ENCODE measurements at places on chromosomes 13 and 19.

- DNase-seq = no peak
These were observed 151.6 kb downstream of the FOXO1 start for GRCh38 chr13:40514802-40515201.

- no peak for DNase-seq
These were observed 1487.7 kb downstream of the EFNB2 start for GRCh38 chr13:105047676-105048295.

DNA sequence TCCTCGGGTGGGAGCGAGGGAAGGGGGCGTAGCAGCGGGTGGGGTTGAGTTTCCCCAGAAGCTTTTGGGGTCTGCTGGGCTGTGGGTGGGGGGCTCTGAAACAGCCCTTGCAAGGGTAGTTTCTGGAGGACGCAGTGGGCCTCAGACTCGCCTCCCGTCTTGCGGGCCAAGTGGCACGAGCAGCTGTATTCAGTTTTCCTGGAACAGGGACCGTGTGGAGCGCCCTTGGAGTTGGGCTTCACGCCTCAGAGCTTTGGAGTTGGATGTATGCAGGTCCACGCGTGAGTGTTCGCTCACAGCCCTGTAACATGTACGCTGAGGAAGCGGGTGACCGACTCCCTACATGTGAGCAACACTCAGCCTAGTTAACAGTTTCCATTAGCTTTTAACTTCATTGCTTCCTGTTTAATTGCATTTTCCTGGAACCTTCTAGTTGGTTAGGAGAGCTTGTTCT, 603 bp downstream of the TM9SF2 start:
- no peak for DNase-seq

DNA sequence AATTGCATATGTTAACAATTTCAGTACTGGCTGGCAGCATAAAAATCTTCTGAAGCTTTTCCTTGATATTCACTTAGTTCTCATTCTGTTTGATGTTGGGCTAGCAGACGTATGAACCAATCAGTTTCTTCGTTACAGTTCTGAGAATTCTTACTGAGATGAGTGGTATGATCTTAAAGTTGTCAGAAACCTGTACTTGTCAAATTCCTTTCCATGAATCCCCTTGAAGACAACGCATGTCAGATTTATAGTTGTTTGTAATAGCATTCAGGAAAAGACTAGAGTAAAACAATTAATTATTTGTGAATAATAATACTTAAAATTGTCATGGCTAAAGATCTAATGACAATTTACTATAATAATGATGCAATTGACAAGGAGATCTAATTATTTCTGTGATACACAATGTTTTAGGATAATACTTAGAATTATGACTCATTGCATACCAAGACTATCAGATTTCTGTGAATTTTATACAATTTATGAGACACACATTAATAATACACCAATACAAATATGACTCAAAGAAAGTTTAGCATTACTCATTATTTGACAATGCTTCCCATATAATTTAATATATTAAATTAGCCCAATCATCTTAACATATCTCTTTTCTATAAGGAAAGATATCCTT, 447.2 kb downstream of the RFC3 start:
- no peak for DNase-seq

- no peak for DNase-seq
These were observed at the start of gene ZNF667 for GRCh38 chr19:56476651-56477428. Gene ZNF667 (minus strand): TSS chr19:56477345. CDS start chr19:56462370, 14,975 bp downstream.

DNA sequence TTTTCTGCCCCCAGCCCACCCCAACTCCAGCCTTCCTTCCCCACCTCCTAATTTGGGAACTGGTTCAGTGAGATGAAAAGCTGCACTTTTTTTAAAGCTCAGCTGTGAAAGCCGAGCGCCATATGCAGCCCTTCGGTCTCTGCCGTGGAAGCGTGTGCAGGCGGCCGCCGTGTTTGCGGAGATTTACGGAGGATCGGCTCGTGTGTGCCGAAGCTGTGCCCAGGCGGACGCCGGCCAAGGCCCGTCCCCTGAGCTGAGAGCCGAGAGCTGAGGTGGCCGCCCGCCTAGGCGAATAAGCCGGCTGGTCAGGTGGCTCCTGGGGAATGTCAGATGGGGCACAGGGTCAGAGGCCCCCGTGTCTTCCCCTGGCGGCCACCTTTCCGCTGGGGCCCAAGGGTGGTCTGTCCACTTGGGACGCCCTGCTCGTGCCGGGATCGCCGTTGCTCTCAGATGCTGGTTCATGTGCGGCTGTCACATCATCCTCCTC, 78.7 kb downstream of the ZNF536 start:
- no peak for DNase-seq

GRCh38 chr13:21987793-21988192, 316.9 kb downstream of the FGF9 start:
- no peak for DNase-seq

GRCh38 chr13:98143601-98144026, 720 bp downstream of the FARP1 start:
- DNase-seq = no peak

DNA sequence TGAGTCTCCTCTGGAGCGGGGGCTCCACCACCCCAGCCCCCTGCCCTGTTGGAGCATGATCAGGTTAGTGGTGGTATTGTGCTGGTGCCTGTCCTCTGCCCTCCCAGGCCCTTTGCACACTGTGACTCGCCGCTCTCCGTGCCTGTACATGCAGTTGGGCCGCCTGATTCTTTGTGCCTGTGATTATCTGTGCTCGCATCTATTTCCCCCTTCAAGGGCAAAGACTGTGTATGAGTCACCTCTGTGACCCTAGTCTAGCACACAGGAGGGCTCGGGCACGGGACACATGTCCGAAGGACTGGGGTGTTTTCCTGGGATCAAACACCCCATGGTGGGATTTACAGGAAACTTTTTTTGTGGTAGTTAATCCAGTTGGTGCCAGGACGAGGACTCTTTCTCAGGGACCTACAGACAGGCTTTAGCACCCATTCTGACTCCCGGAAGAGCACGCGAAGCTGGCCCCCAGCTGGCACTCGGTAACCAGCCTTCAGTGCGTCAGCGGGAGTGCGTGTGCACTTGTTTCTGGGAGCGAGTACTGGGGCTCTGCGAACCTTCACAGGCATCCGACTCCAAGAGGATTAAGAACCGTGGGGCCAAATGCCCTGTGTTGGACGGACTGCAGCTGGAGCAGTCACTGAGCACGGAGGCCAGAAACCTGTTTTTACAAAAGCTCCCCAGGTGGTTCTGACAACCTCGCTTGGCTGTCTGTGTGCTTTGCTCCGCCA, 6.7 kb downstream of the PPP1R37 start:
- no peak for DNase-seq

DNA sequence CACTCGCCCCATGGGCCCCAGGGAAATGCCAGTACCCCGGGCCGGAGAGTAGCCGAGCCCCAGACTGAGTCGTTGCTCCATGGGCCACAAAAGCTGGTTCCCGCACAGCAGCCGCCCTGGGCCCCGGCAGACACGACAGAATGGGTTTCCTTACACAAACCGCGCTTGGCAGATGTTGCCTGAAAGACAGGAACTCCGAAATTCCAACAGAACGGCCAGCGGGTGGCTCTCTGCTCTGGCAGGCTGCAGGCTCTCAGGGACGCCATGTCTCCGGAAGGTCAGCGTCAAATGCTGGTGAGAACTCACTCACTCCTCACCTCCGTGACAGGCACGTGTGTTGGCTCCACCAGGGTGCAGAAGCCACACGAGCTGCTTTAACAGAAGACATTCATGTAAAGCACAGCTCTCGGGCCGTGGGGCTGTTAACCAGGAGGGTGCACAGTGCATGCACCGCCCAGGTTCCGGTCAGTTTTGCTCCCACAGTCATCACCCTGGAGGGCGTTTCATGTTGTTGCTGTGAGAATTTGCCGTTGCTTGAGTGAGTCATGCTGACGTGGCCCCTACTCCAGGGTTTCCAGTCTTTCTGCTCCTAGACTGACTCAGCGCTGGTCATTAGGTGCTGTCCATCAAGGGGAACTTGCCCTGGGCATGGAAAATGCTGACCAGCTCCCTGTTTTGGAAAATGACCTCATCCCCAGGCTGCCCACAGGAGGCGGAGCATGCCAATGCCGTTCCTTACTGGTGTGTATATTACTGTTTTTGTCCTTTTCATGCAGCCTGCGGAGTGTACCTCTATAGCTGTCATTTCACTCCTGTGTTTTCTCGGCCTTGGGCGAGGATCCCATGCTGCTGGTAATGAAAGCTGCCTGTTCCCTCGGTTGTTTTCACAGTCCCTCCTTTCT, 44.8 kb downstream of the ANKRD10 start:
- DNase-seq = no peak

DNA sequence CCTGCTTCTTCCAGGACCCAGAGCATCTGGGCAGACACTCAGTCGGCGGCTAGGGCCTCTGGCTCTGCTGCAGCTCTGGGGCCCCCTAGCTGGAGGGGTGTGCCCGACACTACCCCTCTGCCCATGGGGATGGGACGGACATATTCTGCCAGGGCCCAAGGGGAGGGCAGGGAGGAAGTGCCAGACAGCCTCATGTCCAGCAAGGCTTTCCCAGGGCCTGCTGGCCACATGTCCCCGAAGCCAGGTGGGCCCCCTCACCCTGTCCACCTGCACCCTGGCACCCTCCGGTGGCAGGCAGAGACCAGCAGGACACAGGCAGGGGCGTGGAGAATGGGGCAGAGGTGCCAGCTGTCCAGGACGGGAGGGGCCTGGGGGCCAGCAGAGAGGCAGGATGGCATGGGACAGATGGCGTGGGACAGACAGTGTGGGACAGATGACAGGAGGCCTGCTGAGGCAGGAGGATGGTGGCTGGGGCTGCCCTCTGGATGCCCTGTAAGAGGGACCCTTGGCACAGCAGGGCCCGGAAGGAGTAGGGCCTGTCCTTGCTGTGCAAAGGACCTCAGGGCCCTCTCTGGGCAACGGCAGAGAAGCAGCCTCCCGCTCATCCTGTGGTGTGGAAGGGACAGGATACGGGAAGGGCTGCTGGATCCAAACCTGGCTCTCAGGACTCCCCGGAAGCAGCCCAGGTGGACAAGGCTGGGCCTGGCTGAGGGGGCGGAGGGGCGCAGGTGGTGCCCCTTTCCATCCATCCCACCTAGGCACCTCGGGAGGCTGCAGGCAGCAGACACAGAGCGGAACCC, 29.1 kb downstream of the CEBPG start:
- no peak for DNase-seq

DNA sequence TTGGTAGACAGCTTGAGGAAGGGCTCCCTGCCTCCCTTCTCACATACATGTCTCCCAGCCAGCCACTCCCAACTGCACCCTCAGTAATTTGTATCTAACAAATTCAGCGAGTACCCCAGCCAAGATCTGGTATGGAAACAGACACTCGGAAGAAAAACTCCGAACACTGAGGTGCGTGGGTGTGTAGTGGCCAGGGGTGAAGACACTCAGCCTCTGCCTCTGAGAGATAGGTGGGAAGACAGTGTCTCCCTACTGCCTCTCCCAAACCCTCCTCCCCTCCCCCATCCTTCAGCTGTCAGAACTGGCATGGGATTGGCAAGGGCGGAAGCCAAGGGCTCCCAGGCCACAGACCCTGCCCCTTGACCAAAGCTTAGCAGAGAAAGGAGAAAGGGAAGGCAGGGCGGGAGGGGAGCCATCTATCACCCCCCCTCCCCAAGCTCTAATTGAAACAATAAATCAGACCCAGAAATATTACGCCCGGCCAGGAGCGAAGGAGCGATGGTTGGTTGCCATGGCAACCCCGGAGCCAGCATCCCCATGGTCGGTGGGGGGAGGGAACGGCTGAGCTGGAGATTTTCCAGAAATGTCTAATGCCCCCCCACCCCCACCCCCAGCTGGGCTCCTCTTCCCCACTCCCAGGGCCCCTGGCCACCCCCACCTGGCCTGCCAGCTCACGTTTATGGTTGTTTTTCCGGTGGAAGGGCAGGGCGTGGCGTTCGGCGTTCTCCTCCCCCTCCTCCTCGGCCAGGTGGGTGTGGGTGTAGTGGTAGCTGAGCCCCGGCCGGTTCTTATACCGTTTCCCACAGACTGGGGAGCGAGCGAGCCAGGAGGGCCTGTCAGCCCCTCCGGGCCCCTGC, 7.0 kb downstream of the DPF1 start:
- DNase-seq = no peak

GRCh38 chr13:48629277-48629676, 24.5 kb upstream of the CYSLTR2 start:
- DNase-seq = no peak

GRCh38 chr19:16370641-16371391, 46.2 kb downstream of the KLF2 start:
- DNase-seq = no peak

DNA sequence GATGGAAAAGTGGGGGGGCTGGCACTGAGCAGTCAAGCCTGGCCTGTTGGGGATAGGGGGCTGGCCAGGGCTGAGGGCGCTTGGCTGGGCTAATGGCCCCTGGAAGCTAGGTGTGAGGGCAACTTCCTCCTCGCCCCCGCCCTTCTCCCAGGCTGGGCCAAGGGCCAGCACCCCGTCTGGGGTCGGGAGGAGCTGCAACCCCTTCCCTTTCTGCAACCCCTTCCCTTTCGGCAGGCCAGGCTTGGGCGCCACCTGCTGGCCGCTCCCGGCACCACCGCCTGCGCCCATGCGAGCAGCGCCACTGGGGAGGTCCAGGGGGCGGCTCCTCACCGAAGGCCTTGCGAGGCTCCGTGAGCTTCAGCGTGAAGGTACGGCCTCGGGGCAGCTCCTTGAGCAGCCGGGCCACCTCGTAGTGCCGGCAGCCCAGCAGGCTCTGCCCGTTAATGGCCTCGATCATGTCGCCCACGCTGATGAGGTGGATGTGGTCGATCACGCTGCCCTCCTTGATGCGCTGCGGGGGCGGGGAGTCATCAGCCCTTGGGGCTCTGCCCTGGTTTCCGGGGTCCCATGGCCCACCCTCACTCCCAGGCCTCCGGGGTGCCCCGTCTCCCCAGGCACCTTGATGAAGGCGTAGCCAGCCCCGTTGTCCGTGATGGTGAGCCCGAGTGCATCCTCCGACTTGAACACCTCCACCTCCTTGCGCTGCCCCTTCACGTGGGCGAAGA, 5.0 kb upstream of the PTGER1 start:
- DNase-seq = peak; percentile 46

- no peak for DNase-seq
These were observed 43.3 kb downstream of the ZNF93 start for GRCh38 chr19:19943848-19944582.

DNA sequence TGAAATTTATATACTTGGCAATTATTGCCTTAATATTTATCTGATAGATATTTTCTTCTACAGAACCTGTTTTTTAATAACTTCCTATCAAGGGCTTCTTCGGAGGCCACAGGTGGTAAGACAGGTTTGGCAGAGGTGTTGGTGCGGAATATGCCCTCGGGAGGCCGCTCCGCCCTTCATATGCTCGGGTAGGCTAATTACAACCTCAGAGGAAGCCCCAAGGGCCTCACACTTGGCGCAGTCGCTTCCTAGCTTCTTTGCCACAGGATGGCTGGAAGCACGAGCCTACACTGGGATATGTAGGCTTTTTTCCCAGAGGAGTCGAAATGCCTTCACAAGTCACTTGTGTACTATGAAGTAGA, 68.8 kb downstream of the LMO7 start:
- DNase-seq = no peak

Measured in activated naive CD8-positive, alpha-beta T cell treated with anti-CD3 and anti-CD28 coated beads, Interleukin-2, amount 50 U/mL, for 16 hours (primary cell).